ENCODE measurements at places on chromosomes 5 and 9.

DNA sequence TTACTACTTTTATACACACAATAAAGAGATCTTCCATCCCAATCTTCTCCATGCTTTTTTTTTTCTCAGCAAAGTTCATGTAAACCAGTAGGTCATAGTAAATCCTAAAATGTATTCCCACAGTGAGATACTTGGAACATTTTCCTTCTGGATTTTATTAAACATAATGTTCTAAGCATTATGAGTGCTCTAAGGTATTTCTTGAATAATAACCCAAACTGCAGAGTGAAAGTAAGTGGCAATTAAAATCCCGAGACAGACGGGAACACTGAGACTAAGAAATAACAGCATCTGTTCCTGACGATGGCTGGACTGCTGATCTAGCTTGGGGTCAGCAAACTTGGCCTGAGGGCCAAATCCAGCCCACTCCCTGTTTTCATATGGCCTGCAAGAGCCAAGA lies 359.8 kb downstream of the ARL15 start:
- no peak for DNase-seq

GRCh38 chr9:89468281-89468960 lies 29.5 kb downstream of the SEMA4D start:
- DNase-seq, result no peak

DNA sequence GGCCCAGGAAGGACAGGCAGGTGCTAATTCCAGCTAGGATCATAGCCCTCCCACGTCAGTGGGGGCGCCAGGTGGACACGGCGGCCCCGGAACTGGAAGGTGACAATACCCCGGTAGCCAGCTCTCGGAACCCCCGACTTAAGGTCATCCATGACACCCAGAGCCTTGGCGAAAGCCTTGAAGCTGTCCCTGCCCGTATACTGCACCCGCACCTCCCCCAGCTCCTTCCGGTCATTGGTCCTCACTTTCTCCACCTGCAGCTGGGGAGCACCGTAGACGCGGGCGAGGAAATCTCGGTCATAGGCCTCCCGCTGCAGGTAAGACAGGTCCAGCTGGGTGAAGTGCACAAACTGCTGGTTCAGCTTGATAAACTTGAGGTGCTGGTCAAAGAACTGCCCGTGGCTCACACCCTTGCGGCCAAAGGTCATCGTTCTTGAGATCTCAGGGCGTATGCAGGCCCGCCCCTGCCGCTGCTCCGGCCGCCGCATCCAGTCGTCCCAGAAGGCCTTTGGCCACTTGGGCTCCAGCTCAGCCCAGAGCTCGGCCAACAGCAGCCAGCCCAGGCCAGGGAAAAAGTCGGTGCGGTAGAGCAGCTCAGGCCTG lies 10.9 kb downstream of the MGAT1 start:
- DNase-seq, result no peak

- no peak for DNase-seq
Measured at GRCh38 chr5:6069496-6070185, 308.7 kb downstream of the MED10 start.

GRCh38 chr5:157912621-157913325 lies 53.8 kb upstream of the CLINT1 start:
- DNase-seq, result peak; percentile 87

DNA sequence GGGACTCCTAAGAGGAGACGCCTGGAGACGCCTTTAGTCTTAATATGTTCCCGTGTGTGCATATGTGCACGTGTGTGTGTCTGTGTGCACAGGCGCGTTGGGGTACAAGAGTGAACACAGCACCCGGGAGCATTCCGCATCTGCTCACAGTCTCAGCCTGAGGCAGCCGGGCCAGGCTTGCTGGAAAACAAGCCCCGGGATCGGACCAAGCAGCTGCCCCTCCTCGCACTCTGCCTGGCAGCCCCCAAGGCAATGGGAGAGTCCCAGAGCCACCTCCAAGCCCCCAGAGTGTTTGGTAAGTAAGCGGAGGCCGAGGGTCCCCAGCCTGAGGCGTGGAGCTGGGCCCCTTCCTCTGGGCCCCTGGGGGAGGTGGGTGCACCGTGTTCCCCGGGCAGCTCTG lies 27.3 kb upstream of the UBAC1 start:
- no peak for DNase-seq

DNA sequence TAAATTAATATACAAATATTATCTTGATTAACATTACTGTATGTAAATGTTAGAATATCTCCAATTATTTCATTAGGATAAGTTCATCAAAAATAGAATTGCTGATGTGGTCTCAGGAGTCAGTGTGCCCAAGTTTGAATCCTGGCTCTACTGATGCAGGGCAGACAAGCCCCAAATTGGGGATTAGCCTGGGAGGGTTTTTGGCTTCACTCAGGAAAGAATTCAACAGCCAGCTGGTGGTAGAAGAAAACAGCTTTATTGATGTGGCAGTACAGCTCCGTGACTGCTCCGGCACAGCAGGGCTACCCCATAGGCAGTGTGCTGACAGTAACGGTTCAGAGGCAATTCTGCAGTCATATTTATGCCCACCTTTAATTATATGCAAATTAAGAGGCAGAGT lies 32.5 kb downstream of the COL27A1 start:
- DNase-seq, result no peak

GRCh38 chr5:134140530-134141201 lies 26.2 kb downstream of the TCF7 start:
- DNase-seq, result peak; percentile 77

GRCh38 chr9:2662496-2662895 lies 40.9 kb downstream of the VLDLR start:
- DNase-seq, result no peak

DNA sequence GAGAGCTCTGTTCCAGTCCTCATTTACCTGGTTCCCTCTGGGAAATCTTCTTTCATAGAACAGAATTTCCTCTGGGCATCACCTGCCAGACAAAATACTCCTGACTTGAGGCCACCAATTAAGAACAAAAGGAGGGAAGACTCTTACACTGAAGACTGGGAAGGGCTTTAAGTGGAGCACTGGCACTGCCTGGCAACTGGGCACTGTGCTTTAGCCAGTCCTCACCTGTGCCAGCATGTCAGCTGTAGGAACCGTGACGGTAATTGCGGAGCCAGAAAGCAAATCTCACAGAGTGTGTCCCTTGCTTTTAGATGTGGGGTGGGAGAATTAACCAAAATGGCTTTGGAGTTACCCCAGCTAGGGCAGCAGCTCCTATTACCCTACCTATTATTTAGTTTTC lies 40.6 kb downstream of the FAM219A start:
- DNase-seq, result no peak

DNA sequence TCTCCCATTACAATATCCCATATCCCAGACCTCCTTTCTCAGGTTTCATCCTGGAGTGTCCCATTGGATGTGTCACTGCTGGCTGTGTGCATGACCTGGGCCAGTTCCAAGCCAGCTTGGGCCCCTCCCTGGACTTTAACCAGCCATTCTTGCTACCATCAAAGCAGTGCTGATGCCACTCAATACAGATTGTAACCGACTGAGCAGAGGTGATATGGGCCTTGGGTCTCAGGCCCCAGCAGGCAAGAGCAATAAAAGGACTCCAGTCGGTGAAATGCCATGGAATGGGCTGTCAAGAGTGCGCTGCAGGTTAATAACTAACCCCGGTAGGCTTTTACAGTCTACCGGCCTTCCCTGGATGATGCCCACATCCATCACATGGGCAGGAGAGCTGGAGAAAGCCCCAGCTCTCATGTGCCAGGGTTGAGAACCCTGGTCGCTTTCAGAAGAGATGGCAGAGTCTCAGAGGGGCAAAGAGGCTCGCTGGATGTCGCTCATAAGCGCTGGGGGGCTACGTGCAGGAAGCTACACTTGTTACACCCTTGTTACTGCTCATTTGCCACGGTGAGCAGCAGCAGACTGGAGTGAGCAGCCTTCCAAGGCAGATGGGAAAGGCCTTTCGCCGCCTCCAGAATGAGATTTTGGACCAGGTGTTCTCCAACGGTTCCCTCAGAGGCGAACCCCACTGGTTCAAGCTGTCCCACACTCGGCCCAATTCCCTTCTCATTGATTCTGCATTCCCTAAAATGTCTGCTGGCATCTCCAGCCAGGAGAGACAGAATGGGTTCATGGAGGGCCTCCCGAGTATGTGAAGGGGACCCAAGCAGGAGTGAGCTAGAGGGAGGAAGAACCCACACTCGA lies 13.2 kb downstream of the EPB41L4B start:
- DNase-seq, result no peak

DNA sequence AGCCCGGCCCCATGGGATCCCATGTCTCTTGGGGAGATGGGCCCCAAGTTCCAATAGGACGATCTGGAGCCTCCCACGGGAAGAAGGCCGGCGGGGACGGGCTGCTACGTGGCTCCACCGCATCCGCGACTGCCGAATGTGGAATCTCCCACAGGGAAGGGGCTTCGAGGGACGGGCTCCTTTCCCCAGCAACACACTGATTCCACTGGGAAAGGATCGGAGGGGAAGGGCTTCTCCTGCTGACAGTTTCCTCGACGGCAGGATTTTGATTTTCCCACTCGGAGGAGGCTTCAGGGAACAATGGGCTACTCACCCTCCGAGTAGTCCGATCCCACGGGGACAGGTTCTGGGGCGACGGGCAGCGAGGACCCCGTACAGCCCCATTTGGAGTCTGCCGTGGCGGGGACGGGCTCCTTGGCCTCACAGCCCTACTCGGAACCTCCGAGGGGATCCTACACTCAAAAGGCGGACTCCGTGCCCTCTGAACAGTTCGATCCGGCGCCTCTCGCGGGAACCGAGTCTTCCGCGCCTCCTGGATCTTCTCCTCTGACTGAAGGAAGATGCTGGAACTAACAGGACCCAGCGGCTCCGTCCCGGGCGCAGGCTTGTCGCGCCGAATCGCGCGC lies 1.3 kb downstream of the PROB1 start:
- DNase-seq, result no peak

DNA sequence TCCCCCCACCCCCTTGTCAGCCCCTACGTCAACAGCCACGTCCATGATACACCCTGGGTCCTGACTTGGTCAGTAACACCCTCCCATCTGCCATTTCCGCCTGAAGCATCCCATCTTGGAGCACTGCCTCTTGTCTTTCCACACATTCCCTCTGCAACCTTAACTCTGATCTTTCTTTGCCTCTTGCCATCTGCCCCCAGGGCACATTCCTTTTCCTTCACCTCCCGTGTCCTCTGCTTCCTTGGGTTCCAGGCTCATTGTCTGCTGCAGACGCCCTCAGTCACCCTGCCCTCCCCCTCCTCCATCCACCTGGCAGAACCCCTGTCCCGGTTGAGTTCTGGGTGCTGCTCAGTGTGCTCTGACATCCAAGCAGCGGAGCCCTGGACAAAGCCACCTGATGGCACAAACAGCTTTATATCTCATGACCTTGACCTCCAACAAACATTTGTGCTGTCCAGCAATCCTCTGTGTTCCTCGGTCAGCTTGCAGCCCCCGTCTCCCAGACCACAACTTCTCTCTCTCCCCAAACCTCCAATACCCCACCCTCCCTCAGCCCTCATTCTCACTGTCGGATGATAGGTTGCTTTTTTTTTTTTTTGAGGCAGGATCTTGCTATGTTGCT lies 97.7 kb upstream of the IER5L start:
- no peak for DNase-seq

DNA sequence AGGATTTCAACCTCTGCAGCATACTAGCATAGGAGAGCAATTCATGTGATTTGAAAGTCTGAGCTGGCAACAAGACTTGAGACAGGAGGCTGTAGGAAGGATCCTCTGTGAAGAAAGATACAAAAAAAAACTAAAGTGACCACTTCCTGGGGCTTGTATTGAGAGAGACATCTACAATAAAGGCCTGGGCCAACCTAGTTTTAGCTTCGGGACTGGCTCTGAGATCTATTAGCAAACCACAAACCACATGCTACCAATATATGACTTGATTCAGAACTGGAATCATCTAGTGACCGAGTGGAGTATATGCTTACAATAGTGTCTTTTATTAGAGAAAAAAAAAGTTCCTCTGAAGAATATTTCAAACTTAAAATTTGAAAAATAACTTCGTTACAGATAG lies 1448.9 kb upstream of the CDH6 start:
- DNase-seq, result no peak

DNA sequence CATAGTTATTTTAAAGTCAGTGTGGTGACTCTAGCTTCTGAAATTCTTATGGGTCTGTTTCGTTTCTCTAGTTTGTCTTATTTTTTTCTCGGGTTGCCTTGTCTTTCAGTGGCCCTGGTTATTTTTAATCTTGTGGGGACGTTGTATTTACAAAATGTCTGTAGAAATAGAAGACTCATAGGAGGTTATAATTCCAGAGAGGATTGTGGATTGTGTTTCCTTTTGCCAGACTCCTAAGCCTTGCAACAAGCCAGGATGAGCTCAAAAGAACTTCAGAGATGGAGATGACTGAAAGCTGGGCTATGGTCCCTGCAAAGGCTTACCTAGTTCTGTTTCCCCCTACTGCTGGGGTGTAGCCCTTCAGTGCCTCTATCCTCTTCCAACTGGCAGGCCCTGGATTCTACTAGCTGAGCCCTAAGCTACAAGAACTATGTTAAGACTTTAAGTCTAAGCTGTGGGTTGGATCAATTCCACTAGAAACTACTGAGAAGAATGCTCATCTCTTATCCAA lies 32.2 kb upstream of the LECT2 start:
- DNase-seq, result no peak

- no peak for DNase-seq
Measured at GRCh38 chr5:149414405-149415065, 35.4 kb upstream of the IL17B start.

GRCh38 chr9:132514821-132515220 lies 67.6 kb upstream of the BARHL1 start:
- no peak for DNase-seq

GRCh38 chr5:177366528-177367322 lies 9.0 kb downstream of the RGS14 start:
- DNase-seq, result peak; percentile 97

- no peak for DNase-seq
Measured at GRCh38 chr5:43415935-43416802, 4.0 kb upstream of the CCL28 start.

GRCh38 chr5:151647320-151647861 lies 39.3 kb downstream of the SPARC start:
- no peak for DNase-seq

DNA sequence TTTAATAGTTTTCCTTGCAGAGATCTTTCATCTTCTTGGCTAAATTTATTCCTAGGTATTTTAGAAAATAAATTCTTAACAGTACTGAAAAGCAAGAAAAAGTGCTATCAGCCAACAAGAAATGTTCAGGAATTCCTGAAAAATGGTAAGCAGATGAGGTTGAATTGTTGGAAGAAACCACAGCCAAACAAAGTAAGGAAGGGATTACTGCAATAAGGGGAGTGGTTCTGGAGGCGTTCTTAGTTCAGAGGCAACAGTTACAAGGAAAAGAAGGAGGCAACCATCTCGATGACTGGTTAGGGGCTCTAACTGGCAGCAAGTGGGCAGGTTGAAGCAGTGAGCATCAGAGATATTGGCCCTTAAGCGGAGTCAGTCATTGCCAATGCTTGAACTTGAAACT lies 12.8 kb upstream of the OR13J1 start:
- DNase-seq, result no peak
